ENCODE measurements at places on chromosomes 1 and 21.
A peak's percentile ranks its signal among the peaks of the same experiment; 100 is the strongest.

DNA sequence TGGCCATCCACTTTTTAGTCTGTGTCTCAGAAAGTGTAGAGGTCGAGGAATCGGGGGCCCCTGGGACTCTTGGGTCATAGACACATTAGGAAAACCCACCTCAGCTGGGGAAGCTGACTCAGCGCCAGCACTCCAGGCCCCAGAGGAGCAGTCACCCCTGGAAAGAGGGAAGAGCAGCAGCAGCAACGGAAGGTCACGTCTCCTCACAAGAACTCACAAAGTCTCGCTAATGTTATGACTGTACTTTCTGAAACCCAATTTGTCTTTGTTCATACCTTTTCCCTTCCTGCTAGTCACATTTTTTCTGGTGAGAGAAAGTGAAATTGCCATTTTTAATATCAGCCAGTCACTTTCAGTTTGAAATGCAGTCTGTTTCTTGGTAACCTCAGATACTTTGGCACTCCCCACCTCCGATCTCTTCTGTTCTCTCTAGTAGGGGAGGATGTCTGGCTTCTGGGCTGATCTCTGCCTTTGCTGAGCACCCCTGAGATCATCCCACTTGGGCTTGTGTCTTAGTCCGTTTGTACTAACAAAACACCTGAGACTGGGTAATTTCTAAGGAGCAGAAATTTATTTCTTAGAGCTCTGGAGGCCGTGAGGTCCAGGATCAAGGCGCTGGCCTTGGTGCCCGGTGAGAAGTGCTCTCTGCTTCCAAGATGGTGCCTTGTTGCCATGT lies 6.0 kb upstream of the NLRP3 start:
- DNase-seq, result peak; percentile 53

DNA sequence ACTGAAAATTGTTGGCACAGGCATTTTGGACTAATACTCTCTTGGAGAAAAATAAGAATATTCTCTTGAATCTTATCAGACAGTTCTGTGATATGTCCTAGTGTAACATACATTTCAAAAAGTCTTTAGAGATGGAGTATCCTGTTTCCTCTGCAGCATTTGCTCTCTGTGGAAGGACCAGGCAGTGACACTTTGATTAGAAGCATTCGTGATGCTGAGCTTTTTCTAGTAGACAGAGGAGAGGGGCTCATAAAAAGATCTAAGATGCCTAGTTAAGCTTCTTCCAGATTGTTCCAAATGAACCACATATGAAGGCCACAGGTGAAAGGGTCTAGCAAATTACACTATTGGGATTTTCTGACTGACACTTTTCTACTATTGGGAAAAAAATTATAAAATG lies 120.3 kb downstream of the C1orf21 start:
- DNase-seq, result no peak

- DNase-seq, result no peak
Observed at GRCh38 chr1:93810316-93810715, 68.7 kb downstream of the DNTTIP2 start.

DNA sequence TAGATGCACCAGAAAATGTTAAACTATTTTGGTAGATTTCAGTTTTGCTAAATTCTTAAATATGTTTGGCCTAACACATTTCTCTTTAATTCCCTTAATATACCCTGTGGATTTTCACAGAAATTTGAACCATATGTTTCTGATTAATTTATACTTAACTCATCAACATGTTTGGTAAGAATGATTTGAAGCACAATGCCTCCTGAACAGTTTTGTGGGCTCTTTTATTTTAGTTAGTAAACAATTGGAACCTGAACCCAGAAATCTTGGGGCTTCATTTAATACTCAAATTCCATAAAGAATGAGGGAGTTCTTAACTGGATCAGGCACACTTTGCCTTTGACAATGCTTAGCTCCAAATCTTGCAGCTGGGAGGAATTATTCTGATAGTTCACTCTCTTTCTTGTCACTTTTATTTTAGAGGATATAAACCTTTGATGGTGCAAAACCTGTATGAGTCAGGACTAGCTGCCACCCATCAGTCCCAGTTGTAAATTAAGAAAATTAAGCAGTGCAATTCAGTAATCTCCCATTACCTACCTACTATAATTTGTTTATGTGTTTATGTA lies 24.6 kb upstream of the LYPLAL1 start:
- DNase-seq, result no peak

GRCh38 chr1:98253145-98253544 lies 332.3 kb upstream of the DPYD start:
- no peak for DNase-seq

GRCh38 chr1:62676611-62677356 lies 11.4 kb downstream of the DOCK7 start:
- peak; percentile 75 for DNase-seq

- no peak for DNase-seq
Observed at GRCh38 chr1:206736878-206737728, 33.5 kb upstream of the IL19 start.

GRCh38 chr1:200880212-200880611 lies 7.4 kb downstream of the GPR25 start:
- no peak for DNase-seq

- DNase-seq, result no peak
Observed at GRCh38 chr1:26585471-26585870, 55.9 kb downstream of the RPS6KA1 start.

- no peak for DNase-seq
Observed at GRCh38 chr1:14103878-14104430, 404.0 kb downstream of the PRDM2 start.

DNA sequence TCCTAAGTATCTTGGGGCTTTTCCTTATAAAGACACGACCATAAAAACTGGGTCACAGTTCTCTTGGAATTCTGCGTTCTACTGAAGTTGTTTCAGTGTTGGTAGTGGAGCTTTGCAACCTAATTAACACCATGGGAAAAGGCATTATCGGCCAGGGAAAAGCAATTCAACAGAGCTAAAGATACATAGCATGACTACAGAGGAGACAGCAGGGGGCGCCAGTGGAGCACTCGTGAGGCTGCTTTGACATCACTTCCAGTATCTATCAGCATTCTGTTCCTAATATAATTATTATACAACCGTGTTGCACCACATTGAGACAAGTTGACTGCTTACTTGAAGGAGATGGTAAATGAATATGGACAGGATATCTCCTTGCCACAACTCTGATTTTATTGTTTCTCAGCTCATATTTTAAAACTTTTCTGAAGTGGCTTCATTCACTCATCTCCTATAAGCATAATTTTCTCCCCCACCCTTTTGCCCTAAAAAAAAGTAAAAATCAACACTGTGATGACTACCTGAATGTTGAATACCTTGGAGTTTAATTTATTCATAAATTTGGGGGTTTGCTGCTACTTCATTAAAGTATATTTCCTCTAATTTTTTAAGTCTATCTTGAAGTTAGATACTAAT lies 39.4 kb downstream of the ZP4 start:
- peak; percentile 75 for DNase-seq

GRCh38 chr1:79895573-79895972 lies 889.0 kb upstream of the ADGRL4 start:
- DNase-seq, result no peak

DNA sequence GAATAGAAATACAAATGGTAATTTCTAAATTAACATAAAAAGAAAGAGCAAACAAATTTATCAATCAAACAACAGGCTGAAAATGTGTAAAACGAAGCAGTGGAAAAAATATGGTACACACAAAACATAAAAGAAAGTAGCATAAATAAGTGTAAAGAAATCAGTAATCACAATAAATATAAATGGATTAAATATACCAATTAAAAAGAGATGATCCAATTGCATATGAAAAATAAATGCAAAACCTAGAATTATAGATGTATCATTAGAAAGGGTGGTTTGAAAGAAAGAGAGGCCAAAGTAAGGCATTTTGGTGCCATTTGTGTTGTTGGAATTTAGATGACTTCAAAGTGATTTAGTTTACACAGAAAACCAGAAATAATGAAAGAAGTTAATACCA lies 202.2 kb downstream of the PTBP2 start:
- no peak for DNase-seq

GRCh38 chr1:193190096-193190744 lies 3.8 kb upstream of the B3GALT2 start:
- no peak for DNase-seq

DNA sequence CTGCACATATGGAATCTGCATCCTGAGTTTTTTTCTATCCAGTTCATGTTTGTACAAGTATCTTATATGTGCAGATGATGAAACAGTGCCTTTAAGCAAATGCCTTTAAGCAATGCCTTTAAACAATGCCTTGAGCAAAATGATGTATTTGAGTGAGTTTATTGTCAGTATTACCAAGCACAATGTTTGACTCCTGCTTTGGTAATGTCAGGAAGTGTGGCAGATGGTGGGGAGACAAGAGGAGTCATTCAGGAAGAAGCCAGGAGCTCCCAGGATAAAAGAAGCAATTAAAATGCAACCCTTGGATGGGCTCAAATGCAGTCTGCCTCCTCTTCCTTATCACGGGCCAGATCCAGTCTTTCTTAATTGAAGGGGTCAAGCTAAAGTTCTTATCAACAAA lies 108.7 kb upstream of the KCNJ15 start:
- DNase-seq, result no peak

GRCh38 chr1:50424045-50424883 lies 1.0 kb upstream of the DMRTA2 start:
- DNase-seq, result no peak

Data from suppressor macrophage (primary cell).